T follicular helper cell (primary cell): ENCODE measurements at places on chromosomes 1 and 21.

DNA sequence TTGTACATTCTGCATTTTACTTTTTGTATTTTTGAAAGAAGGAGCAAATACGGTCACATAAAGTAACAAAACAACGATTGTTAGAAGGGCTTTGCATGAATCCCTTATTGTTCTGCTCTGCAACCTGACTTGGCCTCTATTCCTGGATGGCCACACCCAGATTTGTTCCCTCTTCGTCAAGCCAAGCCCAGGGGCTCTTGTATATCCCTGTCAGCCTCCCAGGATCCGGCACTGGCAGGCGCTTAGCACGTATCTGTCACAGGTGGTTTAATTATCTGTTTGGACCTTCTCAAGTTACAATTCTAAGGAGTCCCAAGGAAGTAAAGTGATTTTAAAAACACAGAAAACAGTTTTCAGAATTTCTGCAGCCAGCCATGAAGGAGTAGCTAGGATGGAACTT, 28.0 kb downstream of the CRYAA start:
- DNase-seq = no peak

GRCh38 chr1:246797157-246797556, 72.9 kb downstream of the SCCPDH start:
- no peak for DNase-seq

- DNase-seq = no peak
Observed at GRCh38 chr1:234884006-234884405, 244.6 kb downstream of the TOMM20 start.

GRCh38 chr1:237867380-237867888, 23.3 kb downstream of the ZP4 start:
- no peak for DNase-seq

DNA sequence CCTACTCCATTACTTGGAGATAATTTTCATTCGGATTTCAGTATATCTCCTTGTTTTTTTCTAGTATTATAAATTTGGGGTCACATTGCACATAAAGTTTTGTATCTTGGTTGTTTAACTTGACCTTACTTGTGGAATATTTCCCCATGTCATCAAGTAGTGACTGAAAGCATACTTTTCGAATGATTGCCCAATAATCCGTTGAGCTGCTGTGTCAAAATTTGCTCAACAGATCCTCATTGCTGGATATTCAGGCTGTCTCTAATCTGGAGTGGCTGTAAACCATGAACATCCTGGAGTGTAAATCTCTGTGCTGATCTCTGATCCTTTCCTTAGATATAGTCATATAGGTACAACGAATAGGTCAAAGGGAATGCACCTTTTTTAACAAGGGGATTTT, 4.9 kb downstream of the NIPAL3 start:
- DNase-seq = no peak

GRCh38 chr1:20884513-20884912, 97.4 kb upstream of the HP1BP3 start:
- no peak for DNase-seq

GRCh38 chr1:86866665-86867064, 47.3 kb downstream of the SELENOF start:
- DNase-seq = no peak

GRCh38 chr1:217647791-217648190, 16.6 kb downstream of the SPATA17 start:
- DNase-seq = no peak

GRCh38 chr1:22846458-22846857, 126.2 kb downstream of the LACTBL1 start:
- DNase-seq = no peak

GRCh38 chr1:9366298-9366697, 73.6 kb downstream of the SPSB1 start:
- DNase-seq = no peak

DNA sequence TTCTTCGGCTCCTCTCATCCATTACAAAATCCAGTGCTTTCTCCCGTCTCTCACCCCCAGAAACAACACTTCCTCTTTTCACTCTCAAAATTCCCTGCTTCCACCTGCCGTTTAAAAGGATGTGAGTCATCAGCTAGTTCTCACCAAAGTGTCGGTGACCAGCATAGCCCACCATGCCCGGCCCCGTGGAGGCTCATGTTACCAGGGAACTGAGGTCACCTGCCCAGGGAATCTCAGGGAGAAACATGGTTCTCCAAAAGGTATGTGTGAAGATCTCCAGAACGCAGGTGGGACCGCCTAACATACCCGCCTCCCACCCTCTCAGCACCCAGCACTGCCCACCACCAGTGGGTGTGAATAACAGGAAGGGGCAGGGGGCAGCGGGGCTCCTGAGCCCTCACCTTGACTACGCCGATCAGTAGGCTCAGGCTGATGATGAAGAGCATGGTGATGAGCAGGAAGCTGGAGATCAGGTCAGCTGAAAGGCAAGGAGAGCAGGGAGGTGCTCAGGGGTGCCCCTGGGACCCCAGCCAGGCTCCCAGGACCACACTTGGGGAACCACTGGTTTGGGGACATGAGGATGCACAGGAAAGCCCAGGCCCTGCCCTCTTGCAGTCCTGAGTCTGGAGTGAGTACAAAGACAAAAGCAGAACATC, 16.2 kb downstream of the LAPTM5 start:
- no peak for DNase-seq

GRCh38 chr1:61081686-61082310, 563 bp upstream of the NFIA start:
- peak; percentile 52 for DNase-seq

DNA sequence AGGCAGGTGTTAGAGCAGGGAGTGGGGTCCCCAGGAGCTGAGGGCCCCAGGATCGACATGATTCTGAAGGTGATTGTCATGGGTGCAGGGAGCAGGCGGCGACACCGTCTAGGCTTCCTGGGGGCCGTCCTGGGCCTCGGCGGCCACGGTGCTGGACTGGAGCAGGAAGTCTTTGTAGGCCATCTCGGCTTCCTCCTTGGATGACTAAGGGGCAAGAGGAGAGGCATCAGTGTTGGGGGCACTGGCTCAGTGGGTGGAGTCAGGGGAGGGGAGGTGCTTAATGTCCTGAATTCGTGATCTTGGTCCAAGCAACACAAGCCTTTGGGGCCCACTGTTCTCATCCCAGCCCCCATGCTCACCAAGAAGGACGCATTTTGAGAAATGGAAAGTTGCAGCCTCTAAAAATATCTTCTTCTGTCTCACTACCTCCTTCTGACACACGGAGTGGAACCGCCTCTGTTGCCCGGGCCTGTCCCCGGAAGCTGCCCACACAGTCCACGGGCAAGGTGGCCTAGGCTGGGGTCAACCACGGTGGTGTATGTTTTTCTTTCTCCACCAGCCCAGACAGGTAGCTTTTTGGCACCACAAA, 8.6 kb upstream of the FCMR start:
- DNase-seq = no peak

DNA sequence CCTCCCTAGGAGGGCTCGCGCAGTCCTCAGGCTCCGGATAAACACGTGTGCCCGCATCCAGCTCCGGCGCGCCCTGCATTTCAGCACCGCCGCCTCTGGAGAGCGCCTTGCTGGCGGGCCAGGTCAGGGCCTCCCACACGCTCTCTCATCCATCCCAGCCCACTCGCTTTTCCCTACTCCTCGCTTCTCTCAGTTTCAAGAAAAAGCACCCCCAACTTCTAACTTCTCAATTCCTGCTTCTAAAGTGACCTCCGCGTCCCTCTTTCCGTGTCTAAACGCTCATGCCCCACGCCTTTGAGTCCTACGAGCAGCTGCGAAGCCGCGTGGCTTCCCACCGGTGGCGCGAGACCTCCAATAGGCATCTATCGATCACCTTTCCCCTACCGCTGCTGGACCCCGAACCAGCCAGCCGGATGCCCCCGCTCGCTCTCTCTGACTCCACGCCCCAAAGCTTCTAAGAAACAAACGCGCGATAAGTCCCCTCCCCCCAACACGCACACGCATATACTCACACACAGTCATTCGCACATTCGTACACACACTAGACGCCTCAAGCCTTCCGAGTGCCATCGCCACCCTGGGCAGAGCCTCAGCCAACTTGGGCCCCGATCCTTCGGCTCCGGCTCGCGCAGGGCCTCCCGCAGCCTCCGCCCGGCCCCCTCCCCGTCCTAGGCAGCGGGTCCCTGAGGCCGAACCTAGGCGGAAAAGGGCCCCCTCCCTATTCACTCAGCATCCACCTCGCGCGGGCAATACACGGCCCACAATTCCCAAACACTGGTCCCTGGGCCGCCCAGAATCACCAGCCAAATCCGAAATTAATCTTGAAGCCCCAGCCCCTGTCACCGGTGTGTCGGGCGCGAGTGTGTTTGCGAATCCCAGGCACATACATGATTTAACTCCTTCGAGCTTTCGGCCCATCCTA, 1.1 kb downstream of the NMNAT2 start:
- DNase-seq = no peak

GRCh38 chr1:209727785-209728184, 23.1 kb downstream of the HSD11B1 start:
- no peak for DNase-seq
